ENCODE measurements at places on chromosomes 6 and 20.

DNA sequence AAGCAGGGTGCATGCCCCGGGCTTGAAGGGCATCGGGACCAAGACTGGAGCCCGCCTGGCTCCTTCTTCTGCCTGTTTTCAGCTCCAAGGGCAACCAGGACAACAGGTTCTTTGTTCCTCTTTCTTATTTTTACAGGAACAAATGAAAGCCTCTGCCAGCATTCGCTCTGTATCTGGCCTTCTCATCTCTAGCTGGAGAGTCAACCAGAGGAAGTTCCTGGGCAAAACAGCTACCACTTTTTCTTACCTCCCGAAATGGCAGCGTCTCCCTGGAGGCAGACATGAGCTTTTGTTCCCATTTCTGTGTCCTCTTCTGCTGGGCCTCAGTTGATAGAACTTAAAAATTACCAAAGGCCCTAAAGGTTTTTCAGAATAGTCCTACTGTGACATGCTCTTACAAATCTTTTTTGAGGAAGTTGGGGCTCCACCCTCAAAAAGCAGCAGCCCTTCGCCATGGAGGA, 74.1 kb upstream of the NAA20 start:
- DNase-seq, result no peak

- no peak for DNase-seq
Observed at GRCh38 chr6:111030008-111031007, 48.5 kb downstream of the RPF2 start.

DNA sequence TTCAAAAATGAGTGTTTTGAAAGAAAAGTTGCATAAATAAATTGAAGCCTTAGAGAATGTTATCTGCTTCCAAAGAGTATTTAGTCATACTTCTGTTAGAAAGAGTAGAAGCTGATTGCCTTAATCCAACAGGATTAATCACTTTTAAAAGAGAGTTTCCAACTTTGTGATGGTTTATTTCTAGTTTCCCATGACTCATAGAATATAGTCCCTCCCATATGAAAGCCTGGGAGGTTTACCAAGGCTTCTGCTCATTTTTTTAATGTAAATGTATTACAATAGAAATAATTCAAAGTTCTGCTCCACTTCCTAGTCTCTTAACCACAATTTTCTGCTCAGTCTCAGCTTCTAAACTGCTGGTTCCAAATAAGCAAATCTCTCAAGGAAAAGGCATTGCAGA, 118.0 kb upstream of the IRAK1BP1 start:
- no peak for DNase-seq

GRCh38 chr6:90194371-90194841, 102.2 kb downstream of the BACH2 start:
- DNase-seq, result no peak

GRCh38 chr6:24428615-24429014, 25.9 kb downstream of the MRS2 start:
- DNase-seq, result no peak

DNA sequence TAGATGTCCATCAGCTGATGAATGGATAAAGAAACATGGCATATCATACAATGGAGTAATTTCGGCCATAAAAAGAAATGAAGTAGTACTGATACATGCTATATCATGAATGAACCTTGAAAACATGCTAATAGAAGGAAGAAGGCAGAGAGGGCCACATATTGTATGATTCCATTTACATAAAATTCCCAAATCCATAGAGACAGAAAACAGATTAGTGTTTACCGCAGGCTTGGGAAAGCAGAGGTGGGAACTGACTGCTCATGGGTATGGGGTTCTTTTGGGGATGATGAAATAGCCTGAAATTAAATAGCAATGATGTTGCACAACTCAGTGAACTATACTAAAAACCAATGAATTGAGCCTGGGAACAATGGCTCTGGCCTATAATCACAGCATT, 58.3 kb downstream of the SERAC1 start:
- no peak for DNase-seq

DNA sequence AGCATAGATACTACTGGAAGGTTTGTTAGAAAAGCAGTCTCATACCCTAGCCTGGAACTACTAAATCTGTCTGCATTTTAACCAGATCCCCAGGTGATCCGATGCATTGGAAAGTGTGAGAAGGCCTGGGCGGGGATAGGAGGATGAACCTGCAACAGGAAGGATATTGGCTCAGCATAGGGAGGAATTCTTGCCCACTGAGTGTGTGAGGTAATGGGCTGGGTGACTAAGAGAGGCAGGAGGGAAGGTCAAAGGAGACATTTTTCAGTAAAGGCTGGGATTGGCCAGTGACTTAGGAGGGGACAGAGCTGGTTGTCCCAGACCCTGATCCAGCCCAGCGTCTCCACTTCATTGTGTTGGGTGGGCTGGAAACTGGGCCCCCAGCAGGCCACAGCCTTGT, 191.0 kb upstream of the LRFN2 start:
- DNase-seq, result no peak

DNA sequence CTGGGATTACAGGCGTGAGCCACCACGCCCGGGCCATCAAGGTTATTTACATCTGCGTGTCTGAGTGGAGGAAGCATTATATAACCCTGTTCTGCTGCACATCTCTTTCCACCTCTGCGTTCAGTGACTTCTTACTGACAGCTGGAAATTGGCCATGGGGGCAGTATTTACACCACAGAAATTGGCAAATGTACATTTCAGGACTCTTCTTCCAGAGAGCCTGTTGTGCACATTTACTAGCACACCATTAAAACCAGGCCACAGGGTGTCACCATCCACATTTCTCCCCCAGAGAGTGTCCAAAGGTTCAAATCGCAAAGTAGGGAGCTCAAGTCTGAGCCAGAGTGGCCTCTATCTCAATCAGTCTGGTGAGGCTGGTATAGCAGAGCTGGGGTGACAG, 62.9 kb upstream of the SNX9 start:
- no peak for DNase-seq

DNA sequence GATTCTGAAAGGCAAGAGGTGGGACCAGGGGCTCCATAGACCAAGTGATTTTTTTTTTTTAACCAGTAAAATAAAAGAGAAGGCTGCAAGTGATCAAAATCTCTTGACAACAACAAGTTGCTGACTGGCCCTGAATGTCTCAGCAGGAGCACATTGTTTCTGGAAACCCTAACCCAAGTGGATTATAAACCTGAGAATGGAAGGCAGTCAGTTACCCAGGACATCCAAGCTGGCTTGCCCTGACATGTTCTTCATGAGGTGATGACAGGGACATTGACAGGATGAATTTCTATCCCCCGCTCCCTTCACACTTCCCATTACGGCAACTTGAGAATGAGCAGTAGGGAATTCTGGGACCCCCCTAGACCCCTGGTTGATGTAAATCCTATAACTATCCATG, 49.6 kb upstream of the RIPOR2 start:
- DNase-seq, result no peak

DNA sequence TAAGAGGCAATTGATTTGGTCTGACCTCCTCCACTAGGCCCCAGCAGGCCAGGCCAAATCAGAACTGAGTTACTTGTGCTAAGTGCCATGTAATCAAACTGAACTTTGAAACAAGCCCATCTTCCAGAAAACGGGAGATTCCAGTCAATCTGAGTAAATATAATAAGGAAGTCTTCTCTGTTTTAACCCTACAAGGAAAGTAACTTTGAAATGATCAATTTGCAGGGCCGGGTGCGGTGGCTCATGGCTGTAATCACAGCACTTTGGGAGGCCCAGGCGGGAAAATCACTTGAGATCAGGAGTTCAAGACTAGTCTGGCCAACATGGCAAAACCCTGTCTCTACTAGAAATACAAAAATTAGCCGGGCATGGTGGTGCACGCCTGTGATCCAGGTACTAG, 2.0 kb upstream of the SHLD1 start:
- DNase-seq, result no peak

DNA sequence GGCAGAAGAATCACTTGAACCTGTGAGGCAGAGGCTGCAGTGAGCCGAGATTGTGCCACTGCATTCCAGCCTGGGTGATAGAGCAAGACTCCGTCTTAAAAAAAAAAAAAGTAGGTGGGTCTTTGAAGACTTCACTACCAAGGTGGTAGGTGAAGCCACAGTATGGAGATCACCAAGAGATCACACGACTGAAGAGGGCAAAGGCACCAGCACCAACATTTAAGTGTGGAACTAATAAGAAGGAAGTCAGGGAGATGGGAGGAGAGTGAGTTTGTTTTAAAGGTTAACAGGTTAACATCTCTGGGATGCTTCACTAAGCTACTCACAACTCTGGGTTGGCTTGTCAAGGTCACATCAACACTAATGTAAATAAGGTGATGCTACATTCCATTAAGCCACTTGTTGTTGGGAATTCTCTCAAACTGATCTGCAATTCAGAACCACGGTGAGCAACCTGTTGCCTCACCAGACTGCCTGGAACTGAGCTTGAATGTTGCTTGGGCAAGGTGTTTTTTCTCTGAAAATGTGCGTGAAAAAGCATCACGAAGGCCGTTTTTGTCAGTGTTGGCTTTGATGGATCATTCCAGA, 48.7 kb downstream of the KCTD20 start:
- DNase-seq, result no peak

Measured in activated T-helper 1 cell treated with Interleukin-2 at 50 U/mL for 16 hours (primary cell).